Activated naive CD8-positive, alpha-beta T cell treated with anti-CD3 and anti-CD28 coated beads for 36 hours (primary cell): ENCODE measurements at places on chromosomes 1 and 21.

GRCh38 chr1:5444396-5444795 lies 547.8 kb downstream of the NPHP4 start:
- DNase-seq: no peak

DNA sequence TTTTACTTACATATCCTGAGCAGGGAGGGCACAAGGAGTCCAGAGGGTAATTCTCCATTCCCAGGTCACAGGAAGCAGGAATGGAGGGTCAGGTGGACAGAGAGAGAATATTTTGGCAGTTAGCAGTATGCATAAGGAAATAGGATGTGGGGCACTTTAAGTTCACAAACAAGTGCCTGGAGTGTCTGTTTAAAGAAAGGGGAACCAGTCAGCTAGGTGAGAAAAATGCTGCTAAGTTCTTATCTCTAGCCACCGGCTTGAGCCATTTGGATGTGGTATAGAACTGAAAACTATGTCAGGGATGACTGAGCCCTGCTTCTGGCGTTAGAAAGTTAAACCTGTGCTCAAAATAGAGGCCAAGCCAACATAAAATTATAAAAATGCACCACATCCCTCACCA lies 739.7 kb upstream of the NCAM2 start:
- DNase-seq: no peak

DNA sequence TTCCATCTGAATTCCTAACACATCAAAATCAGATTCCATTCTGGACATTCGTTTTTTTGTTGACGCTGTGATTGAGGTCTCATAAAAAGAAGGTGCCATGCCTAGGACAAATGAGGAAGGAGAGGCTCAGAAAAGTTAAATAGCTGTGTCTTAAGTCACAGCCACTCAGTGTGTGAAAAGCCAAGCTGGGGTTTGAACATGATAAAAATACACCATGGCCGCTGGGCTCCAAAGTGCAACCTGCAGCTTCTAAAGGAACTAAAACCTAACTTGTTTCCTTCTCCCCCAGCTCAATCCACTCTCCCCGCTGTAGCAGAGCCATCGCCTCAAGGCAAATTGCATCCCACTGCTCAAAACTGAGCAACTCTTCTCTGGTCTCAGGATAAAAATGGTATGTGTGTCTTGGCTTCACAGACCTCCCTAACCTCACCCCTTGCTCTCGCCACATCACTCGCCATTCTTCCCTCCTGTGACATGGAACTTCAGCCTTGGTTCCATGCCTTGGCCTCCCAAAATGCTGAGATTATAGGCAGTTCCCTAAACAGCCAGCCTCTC lies 22.1 kb upstream of the FAM20B start:
- DNase-seq: no peak

GRCh38 chr1:25844536-25845337 lies 14.5 kb downstream of the AUNIP start:
- no peak for DNase-seq

GRCh38 chr1:58017641-58018040 lies 528.9 kb downstream of the OMA1 start:
- DNase-seq: no peak

GRCh38 chr21:25862112-25862511 lies 127.3 kb downstream of the GABPA start:
- DNase-seq: no peak

DNA sequence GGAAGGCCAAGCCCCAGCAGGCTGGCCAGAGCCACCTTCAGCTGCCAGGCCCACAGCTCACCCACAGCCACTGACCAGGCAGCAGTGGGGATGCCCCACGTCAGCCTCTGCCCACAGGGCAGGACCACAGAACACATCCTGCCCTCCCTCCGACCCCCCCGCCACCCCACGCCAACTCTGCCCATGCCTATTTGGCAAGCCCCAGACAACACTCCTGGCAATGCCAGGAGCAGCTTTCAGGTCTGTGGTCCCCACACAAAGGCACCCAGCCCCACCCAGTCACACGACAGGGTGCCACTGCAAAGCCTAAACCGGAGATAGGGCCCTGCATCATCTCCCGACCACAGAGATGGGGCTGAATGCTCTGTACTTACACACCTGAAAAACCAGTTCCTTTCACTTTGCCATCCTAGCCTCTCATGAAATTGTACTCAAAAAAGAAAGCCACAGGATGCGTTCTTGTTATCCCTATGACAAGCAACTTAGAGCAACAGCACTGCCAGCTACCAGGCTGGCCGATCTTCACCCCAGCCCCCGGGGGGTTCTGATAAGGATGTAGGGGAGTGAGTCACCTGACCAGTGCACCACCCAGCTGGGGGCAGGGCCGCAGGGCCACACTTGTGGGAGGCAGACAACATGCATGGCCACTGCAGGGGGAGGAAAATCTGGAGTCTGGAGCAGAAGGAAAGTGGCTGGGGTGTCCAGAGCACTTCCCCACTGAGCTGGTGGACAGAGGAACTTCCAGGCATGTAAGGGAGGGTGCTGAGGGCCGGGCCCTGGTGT lies 36.2 kb downstream of the UBE2G2 start:
- peak; percentile 32 for DNase-seq
